WTC11 (cell line): ENCODE measurements at places on chromosomes 1 and 21. TPM values are rescaled to one million over a fixed set of nuclear protein-coding genes. Genes with fewer than 3 reads are reported as not detected.

GRCh38 chr1:23522244-23522982 is 8.6 kb downstream of the E2F2 start:
- DNase-seq = no peak

DNA sequence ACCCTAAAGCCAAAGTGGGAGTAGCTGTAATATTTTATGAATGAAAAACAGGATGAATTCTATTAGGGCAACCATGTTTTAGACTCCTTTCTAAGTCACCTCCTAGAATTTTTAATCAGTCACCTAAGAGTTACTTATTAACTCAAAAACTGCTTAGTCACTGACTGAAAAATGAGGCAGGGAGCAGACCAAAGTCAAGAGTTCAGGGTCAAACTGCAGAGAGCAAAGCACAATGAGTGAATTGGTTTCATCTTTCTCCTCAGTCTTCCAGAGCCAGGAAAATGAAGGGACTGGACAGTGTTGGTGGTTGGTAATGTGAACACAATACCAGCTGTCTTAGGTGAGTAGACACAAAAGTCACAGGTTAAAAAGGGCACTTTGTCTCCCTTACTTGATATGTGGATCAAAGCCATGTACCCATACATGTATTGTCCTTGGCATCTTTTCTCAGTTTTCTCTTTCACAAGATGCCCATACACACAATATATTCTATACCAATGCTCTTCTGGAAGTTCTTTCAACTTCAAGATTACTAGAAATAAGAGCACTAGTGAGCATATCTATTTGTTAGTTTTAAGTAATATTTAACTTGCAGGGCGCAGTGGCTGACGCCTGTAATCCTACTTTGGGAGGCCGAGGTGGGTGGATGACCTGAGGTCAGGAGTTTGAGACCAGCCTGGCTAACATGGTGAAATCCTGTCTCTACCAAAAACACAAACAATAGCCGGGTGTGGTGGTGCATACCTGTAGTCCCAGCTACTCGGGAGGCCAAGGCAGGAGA is 42.2 kb downstream of the ATP1B1 start:
- DNase-seq = no peak

- DNase-seq = no peak
These were observed 3.1 kb upstream of the GBP6 start for GRCh38 chr1:89360716-89361115.

DNA sequence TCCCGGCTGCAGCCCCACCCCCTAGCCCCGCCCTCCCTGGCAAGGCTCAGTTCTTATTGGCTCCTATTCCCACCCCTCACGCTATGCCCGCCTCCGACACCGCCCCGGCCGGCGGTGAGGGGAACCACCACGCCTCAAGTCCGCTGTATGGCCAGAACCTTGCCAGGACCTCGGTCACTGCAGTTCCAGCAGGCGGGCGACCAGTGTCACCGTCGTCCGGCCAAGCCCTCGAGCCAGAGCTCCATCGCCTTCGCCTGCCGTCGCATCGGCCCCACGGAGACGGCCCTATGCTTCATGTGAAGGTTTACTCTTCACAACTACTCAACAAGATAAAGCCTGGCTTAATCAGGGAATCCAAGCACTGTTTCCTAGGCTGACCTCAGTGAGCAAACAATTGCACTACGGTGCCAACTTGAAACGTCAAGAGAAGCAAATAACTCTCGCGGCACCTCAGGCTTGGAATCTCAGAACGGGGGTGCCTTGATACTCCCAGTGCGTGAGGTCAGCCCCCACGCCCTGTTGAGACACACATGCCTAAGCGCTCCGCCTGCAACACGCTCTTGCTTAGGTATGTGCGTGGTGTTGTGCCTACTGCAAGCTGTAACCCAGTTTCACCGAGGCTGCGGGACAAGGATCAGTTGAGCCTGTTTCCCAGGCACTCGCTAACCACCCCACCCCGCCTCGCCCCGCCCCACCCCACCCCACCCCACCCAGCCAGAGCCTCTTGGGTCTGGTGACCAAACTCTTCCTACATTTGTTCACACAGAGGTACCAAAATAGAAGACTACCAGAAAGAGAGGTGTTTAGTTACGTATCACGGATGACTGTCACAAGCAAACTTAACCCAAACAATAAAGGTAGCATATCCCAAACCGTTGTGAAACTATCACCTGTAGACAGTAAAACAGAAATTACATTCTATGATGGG is 498 bp upstream of the DENND2C start:
- DNase-seq = peak; percentile 96

GRCh38 chr1:156024801-156025200 is 4.0 kb upstream of the SSR2 start:
- DNase-seq = no peak

GRCh38 chr21:30340714-30341573 is 3.5 kb upstream of the KRTAP27-1 start:
- peak; percentile 58 for DNase-seq

DNA sequence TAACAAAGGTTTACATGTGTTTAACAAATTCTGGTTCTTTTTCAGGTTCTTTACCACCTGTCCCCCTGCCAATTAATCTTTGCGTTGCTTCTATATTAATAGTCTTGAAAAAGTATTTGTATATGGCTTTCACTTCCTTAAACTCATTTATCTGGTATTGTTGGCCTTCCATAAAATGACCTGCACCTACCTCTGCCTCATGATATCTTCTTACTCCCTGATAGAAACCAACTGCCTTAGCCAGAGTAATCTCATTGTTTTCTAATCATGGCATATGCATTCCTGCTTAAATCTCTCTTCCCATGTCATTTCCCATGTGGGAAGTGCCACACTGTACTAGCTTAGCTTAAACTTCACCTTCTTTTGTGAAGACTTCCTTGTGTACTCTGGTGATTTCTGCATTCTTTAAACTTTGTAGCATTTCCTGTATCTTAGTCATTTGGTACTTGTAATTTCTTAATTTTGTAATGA is 8.7 kb downstream of the SMG7 start:
- DNase-seq = no peak

GRCh38 chr1:172531412-172532182 is 1.4 kb upstream of the SUCO start:
- no peak for DNase-seq

GRCh38 chr1:183522104-183522503 is 49.8 kb downstream of the SMG7 start:
- no peak for DNase-seq

- no peak for DNase-seq
These were observed 13.9 kb upstream of the IL20 start for GRCh38 chr1:206851341-206852010.

- no peak for DNase-seq
These were observed 1.9 kb upstream of the SLC27A3 start for GRCh38 chr1:153773096-153773921.

DNA sequence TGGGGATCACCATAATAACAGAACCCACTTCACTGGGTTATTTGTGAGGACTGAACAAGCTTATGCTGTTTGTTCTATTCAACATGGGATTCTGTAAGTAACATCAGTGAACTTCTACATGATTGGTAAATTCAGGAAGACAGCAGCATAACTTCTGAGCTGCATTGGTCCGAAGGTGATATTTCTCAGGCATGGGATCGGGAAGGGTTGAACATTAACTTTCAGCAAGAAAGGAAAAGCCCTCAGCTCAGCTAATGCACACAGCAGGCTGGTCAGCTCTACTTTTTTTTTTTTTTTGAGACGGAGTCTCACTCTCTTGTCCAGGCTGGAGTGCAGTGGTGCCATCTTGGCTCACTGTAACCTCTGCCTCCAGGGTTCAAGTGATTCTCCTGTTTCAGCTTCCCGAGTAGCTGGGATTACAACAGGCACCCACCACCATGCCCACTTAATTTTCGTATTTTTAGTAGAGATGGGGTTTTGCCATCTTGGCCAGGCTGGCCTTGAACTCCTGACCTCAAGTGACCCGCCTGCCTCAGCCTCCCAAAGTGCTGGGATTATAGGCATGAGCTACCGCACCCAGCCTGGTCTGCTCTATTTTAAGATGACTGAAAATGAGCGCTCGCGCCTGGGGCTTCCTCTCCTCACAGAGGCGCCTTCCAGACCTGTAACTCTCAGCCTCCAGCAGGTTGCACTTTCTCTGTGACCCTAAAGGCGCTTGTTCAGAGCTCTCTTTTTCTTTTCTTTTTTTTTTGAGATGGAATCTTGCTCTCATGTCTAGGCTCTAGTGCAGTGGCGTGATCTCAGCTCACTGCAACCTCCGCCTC is 42.2 kb downstream of the ECE1 start:
- no peak for DNase-seq

DNA sequence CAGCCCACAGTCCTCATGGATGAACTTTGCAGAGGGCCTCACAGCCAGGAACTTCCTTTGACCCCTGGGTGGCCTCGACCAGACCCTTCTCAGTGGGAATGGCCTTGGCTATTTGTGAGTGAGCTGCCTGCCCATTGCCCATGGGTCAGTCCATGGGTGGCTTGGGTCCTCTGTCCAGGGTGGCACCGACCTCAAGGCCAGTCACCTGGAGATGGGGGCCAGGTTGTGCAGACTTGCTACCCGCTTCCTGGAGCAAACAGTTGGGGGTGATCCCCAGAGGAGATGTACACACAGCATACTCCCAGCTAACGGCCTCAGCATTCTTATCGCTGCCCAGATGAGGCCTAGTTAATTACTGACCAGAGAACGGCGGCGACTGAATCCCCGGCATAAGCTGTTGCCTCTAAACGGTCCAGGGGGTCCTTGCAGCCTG is 23.1 kb upstream of the IFNLR1 start:
- no peak for DNase-seq

- no peak for DNase-seq
These were observed 60.1 kb upstream of the TARBP1 start for GRCh38 chr1:234538930-234539649.

- DNase-seq = no peak
These were observed 52.1 kb downstream of the ELK4 start for GRCh38 chr1:205579711-205580110.

- no peak for DNase-seq
These were observed 46.4 kb downstream of the BEND5 start for GRCh38 chr1:48730164-48730910.

DNA sequence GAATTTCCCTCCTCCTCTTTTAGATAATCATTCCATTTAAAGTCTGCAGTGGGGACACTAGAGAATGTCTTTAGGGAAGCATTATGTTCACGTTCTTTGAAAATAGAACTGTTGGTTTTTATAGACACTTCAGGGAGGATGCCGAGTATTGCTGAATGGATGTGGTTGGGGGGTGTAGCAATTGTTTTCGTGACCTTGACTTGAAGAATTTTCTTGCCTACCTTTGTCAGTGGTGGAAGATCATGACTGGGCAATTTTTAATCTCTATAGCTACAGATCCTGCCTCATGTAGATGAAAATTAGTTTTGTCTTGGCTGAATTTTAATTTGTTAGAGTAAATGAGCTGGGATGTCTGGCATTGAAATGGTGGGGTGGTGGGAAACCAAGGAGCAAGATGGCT is 3.8 kb downstream of the SMG7 start:
- DNase-seq = no peak

GRCh38 chr1:173507847-173508209 is 30.7 kb downstream of the PRDX6 start:
- no peak for DNase-seq

DNA sequence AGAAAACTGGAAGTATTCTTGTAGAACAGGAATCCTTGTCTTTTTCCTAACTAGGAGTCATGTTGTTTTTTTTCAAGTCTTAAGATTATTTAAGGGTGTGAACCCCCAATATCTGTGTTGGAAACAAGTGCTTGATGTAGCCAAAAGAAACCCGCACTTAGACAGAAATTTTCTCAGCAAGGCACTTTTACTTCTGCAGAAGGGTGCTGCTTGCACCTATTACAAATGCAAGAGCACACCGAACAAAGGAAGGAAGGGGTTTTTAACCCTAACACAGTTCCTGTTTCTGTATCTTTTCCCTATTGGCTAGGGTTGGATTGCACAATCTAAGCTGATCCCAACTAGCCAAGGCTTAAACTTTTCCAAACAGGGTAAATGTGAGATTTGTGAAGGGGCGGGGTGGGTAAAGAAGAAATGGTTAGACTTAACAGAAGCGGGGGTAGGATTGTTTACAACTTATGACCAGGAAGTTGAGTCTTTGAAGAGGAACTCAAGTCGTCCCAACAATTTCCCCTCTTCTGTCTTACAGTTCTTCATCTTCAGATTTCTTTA is 75.1 kb downstream of the ZFYVE9 start:
- DNase-seq = no peak

GRCh38 chr1:169160845-169161495 is 54.5 kb downstream of the ATP1B1 start:
- no peak for DNase-seq

- DNase-seq = peak; percentile 17
These were observed 39.1 kb upstream of the GBP5 start for GRCh38 chr1:89311757-89312156.

DNA sequence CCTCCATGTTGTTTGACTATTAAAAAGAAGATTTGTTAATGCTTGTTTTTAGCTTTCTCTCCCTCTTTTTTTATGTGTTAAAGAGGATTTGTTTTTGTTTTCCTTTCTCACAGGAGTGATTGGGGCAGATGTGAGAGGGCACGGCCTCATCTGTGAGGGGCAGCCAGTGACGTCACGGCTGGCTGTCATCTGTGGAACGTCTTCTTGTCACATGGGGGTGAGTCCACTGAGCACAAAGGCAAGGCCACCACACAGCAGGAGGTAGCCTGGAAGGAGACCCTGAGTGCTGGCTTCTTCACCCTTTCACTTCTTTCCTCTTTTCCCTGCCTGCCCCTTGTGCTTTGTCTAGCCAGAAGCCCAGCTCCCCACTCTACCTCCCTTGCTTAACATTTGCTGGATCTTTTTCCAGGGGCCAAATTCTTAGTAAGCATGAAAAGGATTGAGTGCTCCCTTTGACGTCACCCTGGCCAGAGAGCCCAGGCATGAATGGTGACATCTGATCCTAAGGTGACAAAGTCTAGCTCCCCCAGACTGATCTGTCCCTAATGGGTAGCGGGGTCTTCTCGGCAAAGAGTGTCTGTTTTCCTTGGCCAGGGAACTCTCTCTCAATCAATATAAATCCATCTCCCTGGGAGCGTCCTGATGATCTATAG is 257.2 kb downstream of the FGGY start:
- no peak for DNase-seq

GRCh38 chr1:2980849-2981248 is 40.4 kb upstream of the ACTRT2 start:
- DNase-seq = no peak

- no peak for DNase-seq
These were observed 21.8 kb downstream of the SLC9A1 start for GRCh38 chr1:27133158-27133557.

- no peak for DNase-seq
These were observed 26.4 kb downstream of the MEGF6 start for GRCh38 chr1:3584915-3585314.

GRCh38 chr21:42496839-42497202 is 797 bp upstream of the RSPH1 start:
- peak; percentile 34 for DNase-seq

RPE65 gene
- not detected in 3 replicates for total RNA-seq

OR2L5 gene
- total RNA-seq = not detected in 3 replicates

SLC44A3 gene
- total RNA-seq = 4.7 to 7.2 TPM (median 6.9 TPM) in 3 replicates

ELK4 gene
- total RNA-seq = 34.4 to 39.0 TPM (median 37.5 TPM) in 3 replicates

AMPD1 gene
- total RNA-seq = not detected in 3 replicates

TMOD4 gene
- total RNA-seq = 0.66 to 0.82 TPM (median 0.79 TPM) in 3 replicates

PRMT6 gene
- 30.7 to 35.3 TPM (median 31.1 TPM) in 3 replicates for total RNA-seq

TMEM125 gene
- total RNA-seq = 21.5 to 27.8 TPM (median 25.1 TPM) in 3 replicates

PRRX1 gene
- 0.14 to 0.31 TPM (median 0.14 TPM) in 3 replicates for total RNA-seq
